ENCODE measurements at places on chromosomes 12 and 14. TPM values are rescaled to one million over a fixed set of nuclear protein-coding genes. Genes with fewer than 3 reads are reported as not detected.

The HCAR2 gene
- total RNA-seq, result 2.1 TPM

The NEUROD4 gene
- total RNA-seq, result not detected

The RARG gene
- 38.4 TPM for total RNA-seq

The BICDL1 gene
- 35.6 TPM for total RNA-seq

The PLEKHG7 gene
- 0.58 TPM for total RNA-seq
